ENCODE measurements at places on chromosomes 7 and 10. TPM values are rescaled to one million over a fixed set of nuclear protein-coding genes. Genes with fewer than 3 reads are reported as not detected.

- no peak for ATAC-seq
- H3K4me1 ChIP-seq: peaks cover 14% of the 10 kb centered on the region
- no peak overlapping the region for H3K4me3 ChIP-seq
- no peaks in the 10 kb centered on the region for H3K36me3 ChIP-seq
These were observed 1005.0 kb downstream of the LRMDA start for GRCh38 chr10:76436401-76436811.

The VWDE gene
- total RNA-seq: not detected

The NCF1 gene
- 0.93 TPM for total RNA-seq

The GSTO2 gene
- total RNA-seq: 1.3 TPM

The ZNF736 gene
- 2.4 TPM for total RNA-seq

DNA sequence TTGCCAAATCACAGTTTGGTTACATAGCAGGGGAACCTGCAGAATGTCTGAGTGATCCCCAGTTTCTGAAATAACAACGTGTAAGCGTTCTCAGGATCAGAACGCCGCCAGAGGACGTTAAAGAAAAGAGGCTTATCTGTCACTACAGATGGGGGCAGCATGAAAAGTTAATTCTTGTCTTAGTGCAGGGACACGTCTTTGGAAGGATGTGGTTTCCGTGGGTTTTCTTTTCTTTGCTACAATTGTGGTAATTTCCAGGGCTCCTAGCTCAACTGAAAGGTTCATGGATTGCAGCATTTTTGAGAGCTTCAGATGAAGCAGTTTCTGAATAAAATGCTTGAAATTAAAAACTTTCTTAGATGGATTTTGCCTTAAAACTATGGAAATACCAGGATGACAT is 106.6 kb downstream of the PRKCQ start:
- H3K4me3 ChIP-seq: no peak overlapping the region
- H3K27me3 ChIP-seq: no peaks in the 10 kb centered on the region
- H3K4me1 ChIP-seq: no peaks in the 10 kb centered on the region
- no peaks in the 10 kb centered on the region for H3K36me3 ChIP-seq
- no peak overlapping the region for H3K27ac ChIP-seq
- no peak for ATAC-seq

GRCh38 chr10:35211390-35211789 is 84.7 kb downstream of the CREM start:
- H3K27ac ChIP-seq: no peak overlapping the region
- no peak for ATAC-seq
- no peaks in the 10 kb centered on the region for H3K4me1 ChIP-seq
- H3K36me3 ChIP-seq: peaks cover 31% of the 10 kb centered on the region

GRCh38 chr10:100736809-100737354 is 8.5 kb upstream of the PAX2 start:
- peaks cover 100% of the 10 kb centered on the region for H3K27me3 ChIP-seq
- H3K36me3 ChIP-seq: no peaks in the 10 kb centered on the region
- ATAC-seq: no peak
- H3K4me3 ChIP-seq: no peak overlapping the region
- H3K27ac ChIP-seq: no peak overlapping the region
- peaks cover 15% of the 10 kb centered on the region for H3K4me1 ChIP-seq

- peaks cover 9% of the 10 kb centered on the region for H3K4me1 ChIP-seq
- H3K4me3 ChIP-seq: no peak overlapping the region
- H3K27ac ChIP-seq: no peak overlapping the region
These were observed 2.1 kb upstream of the RALA start for GRCh38 chr7:39621261-39621660.

DNA sequence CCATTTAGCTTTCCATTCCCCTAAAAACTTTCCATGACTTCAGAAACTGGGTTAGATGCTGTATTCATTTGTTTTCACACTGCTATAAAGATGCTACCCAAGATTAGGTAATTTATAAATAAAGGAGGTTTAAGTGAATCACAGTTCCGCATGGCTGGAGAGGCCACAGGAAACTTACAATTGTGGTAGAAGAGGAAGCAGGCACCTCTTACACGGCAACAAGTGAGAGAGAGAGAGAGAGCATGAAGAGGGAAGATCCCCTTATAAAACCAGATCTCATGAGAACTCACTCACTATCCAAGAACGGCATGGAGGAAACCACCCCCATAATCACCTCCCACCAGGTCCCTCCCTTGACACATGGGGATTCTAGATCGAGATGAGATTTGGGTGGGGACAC is 336.8 kb downstream of the TFEC start:
- no peak overlapping the region for H3K4me3 ChIP-seq
- H3K27ac ChIP-seq: no peak overlapping the region
- no peaks in the 10 kb centered on the region for H3K27me3 ChIP-seq

- H3K4me3 ChIP-seq: no peak overlapping the region
- no peak for ATAC-seq
- H3K36me3 ChIP-seq: no peaks in the 10 kb centered on the region
- no peak overlapping the region for H3K27ac ChIP-seq
- peaks cover 2% of the 10 kb centered on the region for H3K27me3 ChIP-seq
These were observed 299.8 kb downstream of the GLRX3 start for GRCh38 chr10:130435961-130436360.

The ANKRD26 gene
- total RNA-seq: 5.5 TPM

DNA sequence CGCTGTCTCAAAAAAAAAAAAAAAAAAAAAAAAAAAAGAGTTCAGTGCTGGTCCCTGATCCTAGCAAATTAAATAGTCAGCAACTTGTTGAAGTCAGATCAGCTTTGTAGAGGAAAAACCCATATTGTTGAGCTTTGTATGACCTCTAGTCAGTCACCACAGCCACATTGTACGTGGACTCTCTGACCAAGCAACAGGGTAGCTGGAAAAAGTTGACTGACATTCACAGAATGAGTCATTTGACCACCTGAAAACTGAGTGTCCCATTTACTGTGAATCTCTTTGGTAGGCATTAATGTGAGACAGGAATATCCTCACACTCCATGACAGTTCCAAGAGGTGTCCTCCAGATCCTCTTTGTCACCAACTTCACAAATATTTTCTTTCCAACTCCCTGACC is 371.1 kb downstream of the LRRTM3 start:
- ATAC-seq: no peak
- no peak overlapping the region for H3K27ac ChIP-seq
- no peaks in the 10 kb centered on the region for H3K4me1 ChIP-seq
- no peak overlapping the region for H3K4me3 ChIP-seq
- no peaks in the 10 kb centered on the region for H3K36me3 ChIP-seq
